ENCODE measurements at places on chromosomes 1 and 21.

- no peak for DNase-seq
These were observed 3.8 kb downstream of the NMNAT2 start for GRCh38 chr1:183414365-183414764.

- no peak for DNase-seq
These were observed 10.4 kb downstream of the MPZ start for GRCh38 chr1:161299347-161299746.

- no peak for DNase-seq
These were observed 36.6 kb downstream of the ACP6 start for GRCh38 chr1:147633759-147634158.

- no peak for DNase-seq
These were observed 53.3 kb downstream of the SPATA6 start for GRCh38 chr1:48418742-48419141.

DNA sequence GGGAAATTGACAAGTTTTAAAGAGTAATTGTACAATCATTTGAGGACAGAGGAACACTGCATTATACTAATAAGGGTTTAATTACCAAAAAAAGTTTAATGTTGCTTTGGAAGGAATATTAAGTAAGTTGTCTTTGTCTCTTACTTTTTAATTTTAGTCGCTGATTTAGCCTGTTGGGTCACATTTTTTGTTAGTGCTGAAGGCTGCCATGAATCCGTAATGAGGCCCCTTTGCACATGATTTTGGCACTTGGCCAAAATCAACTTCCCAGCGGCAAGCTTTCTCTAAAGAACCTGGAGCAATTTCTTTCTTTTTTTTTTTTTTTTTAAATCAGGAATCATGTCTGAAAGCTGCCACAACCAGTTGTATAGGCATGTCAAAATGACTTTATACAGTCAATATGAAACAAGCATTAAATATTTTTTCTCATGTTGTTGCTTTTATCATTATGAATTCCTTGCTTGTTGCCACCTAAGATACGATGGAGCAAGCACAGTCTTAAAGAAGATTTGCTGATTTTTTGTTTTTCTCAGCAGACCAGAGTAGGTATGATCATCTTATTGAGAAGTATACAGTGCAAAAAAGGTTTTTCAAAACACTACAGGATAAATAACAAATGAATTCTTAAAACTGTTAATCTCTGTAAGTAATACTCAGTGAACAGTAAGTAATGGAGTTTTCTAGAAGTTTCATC, 690.4 kb downstream of the USP25 start:
- no peak for DNase-seq

DNA sequence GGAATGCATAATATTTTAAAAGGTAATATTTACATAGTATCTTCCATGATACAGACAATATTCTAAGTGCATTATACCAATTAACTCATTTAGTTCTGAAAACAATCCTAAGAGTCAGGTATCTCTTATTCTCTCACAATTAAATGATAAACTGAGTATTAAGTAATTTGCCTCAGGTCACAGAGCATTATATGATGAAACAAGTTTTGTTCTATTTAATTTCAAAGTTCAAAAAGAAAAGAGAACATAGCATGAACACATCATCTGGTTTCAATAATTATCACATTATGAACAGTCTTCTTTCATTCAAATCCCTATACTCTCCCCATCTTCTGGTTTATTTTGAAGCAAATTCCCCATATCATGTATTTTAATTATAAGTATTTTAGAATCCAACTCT, 927.5 kb downstream of the ADGRL2 start:
- no peak for DNase-seq

- DNase-seq, result no peak
These were observed 497.2 kb upstream of the PKN2 start for GRCh38 chr1:88186911-88187310.

DNA sequence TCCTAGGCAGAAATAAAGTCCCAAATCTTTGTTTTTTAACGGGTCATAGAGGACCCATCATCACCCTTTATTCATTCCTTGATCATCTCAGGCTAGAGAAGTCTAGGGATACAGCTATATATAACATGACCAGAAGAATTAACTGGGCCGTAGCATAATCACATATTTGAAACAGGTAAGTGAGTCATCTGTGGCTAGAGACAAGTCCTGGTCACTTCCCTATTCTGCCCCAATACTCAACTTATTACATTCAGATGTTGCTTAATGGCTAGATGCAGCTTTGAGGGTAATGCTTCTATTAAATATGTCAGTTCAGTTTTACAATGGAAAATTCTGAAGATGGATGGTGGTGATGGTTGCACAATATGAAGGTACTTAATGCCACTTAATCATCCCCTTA, 47.0 kb downstream of the EXO1 start:
- no peak for DNase-seq

GRCh38 chr1:47483651-47484050, 45.8 kb downstream of the FOXD2 start:
- no peak for DNase-seq

DNA sequence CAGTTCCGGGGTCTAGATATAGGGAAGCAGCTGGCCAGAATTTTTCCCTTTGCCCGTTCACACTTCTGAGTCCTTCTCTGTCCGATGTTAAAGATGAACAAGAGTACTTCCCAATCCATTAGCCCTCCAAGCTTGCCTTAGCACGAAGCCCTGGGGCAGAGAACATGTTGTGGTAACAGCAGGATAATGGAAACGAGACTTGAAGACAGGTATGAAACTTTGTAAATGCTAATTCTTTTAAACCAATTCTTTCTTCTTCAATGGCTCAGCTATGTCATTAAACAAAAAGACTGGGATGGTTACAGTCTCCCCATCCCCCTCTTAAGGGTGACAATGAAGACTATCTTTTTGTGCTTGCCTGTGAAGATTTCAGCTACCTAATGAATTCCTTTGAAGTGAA, 218.5 kb downstream of the PLA2G4A start:
- DNase-seq, result no peak

DNA sequence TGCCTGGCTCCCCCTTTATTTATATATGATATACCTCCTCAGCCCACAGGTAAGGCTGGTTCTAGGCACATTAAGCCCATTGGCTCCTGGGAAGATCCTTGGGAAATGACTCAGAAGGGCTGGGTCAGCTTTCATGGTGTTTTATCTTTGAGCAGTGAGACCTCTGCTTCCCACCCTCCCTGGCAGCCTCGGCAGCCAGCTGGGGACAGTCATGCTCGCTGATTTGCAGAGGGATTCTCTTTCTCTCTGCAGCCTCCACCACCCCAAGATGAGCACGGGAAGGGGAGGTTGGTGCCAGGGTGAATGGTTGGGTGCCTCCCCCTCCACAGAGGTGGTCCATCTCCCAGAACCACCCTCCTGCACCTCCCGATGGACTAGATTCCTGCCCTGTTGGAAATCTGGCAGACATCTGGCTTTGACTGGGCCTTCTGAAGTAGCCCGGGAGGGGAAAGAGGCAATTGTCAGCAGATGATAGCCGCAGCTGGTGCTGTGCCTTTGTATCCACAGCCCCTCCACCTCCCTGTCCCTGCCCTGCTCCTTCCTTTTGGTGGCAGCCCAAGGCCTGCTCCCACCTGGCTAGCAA, 24.6 kb downstream of the IER5 start:
- DNase-seq, result no peak

GRCh38 chr1:159010391-159010790, 684 bp downstream of the IFI16 start:
- DNase-seq, result no peak

GRCh38 chr1:79082233-79082632, 75.7 kb upstream of the ADGRL4 start:
- DNase-seq, result no peak

- DNase-seq, result no peak
These were observed 10.7 kb upstream of the MYOCOS start for GRCh38 chr1:171611306-171611705.

DNA sequence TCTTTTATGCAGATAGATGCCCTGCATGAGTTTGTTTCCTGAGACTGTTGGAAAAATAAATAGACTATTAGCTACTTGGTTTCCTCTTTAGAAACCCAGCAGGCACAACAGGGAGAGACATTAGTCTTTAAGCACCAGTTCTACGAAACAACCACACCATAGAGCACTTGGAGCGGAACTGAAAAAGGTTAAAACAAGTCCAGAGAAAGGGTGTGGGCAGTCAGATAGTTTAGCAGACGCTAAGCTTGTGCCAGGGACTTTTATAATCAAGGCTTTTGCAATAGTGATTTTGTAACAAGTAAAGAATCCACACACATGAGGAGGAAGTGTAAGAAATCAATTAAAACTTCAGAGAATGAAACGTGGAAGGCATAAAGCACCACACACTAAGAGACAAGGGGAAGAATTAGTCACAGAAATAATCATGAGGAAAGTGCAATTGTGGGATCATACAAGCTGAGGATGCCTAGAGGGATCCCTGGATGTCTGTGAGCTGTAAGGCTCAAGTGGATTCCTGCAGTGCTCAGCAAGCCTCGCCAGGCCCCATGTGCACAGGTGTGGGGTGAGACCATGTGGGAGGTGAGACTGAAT, 37.8 kb upstream of the TLR5 start:
- no peak for DNase-seq

- no peak for DNase-seq
These were observed 115.7 kb downstream of the CENPF start for GRCh38 chr1:214718724-214719123.

GRCh38 chr21:16770266-16770665, 742.6 kb upstream of the CXADR start:
- no peak for DNase-seq

- no peak for DNase-seq
These were observed 498.5 kb downstream of the NUF2 start for GRCh38 chr1:163820226-163820625.

DNA sequence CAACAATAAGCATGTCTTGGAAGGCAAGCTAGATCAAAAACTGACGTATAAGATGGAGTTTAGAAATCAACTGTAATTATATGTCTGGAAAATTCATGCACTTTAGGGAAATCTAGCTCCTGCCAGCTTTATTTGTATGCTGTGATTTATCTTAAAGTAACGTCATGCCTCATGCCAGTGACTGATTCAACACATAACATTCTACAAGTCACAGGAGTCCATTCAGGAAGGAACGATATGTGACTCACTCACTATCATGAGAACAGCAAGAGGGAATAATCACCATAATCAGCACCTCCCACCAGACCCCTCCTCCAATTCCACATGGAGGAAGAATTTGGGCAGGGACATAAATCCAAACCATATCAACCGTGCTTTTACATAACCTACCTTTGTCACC, 682.4 kb upstream of the ADAMTS5 start:
- DNase-seq, result no peak

GRCh38 chr1:94702442-94702815, 117.7 kb upstream of the SLC44A3 start:
- no peak for DNase-seq

DNA sequence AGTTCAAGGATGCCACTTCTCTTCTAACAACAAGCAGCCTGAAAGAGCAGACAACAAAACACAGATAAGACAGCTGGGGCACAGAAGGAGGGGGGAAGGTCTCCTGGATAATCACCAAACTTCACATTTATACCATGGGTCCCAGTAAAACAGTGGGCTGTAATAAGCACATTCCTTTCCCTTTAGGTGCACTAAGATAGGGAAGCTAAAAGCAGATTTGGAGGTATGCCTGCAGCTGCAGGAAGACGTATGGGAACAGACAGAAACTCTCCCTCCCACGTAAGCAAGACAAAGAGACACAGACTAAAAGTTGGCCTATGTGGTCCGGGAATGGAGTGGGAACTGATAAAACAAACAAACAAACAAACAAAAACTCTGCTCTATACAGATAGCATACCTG, 612.1 kb downstream of the MRPL39 start:
- DNase-seq, result no peak

All from activated CD4-positive, alpha-beta T cell treated with anti-CD3 and anti-CD28 coated beads, Interleukin-2, amount 50 U/mL, for 24 hours (primary cell).